Pulmonary artery endothelial cell (primary cell): ENCODE measurements at places on chromosomes 2 and 18. TPM values are rescaled to one million over a fixed set of nuclear protein-coding genes. Genes with fewer than 3 reads are reported as not detected.

- DNase-seq: no peak
Measured at GRCh38 chr2:16718576-16719484, 53.2 kb upstream of the CYRIA start.

GRCh38 chr2:67054728-67055127, 342.4 kb upstream of the ETAA1 start:
- DNase-seq: no peak

Gene B3GNT7
- total RNA-seq: 0.26 and 0.49 TPM in 2 replicates

Gene MC5R
- not detected in 2 replicates for total RNA-seq
